Upper lobe of right lung (tissue), 1 donor: ENCODE measurements at places on chromosomes 6 and 20. TPM values are rescaled to one million over a fixed set of nuclear protein-coding genes. Genes with fewer than 3 reads are reported as not detected.

Gene GTSF1L
- not detected for total RNA-seq

Gene PPP1R14C
- total RNA-seq: 10.0 TPM

DNA sequence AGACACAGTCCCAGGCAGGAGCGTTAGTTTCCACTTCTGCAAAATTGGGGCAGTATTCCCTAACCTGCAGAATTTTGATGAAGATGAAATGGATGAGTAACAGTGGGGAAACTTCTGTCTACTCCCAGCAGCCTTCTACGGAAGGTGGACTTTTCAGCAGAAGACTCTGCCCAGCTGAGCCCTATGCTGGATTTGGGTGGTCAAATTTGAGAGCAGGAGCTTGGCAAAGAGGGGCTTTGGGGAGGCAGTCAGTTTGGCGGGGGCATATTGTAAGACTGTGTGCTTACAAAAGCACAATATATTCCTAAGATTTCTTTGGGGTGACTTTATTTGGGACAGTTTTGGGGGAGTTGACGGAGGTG lies 5.4 kb upstream of the SDCBP2 start:
- no peak overlapping the region for H3K4me3 ChIP-seq
- no peak overlapping the region for H3K27ac ChIP-seq
- H3K4me1 ChIP-seq: peaks cover 48% of the 10 kb centered on the region
- H3K27me3 ChIP-seq: no peaks in the 10 kb centered on the region
- peaks cover 5% of the 10 kb centered on the region for H3K36me3 ChIP-seq
- no peak for DNase-seq

Gene BTNL2
- not detected for total RNA-seq

DNA sequence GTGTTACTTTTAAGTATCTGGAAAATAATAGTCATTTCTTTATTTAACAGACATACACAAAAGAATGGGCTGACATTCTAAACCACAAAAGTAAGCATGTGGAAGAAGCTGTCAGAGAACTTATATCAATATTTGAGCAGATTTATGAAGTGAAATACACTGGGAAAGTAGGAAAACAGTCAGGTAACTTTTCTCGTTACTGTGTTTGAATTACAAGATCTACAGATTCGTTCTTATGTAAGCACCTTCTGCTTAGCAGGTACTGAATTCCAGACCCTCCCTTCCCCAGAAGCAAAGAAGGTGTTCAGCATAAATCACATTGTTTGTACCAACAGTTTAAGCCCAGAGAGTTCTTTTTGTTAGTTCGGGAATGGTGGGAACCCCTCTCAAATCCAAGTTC lies 88.0 kb downstream of the DNAH8 start:
- H3K4me3 ChIP-seq: no peak overlapping the region
- no peak overlapping the region for H3K27ac ChIP-seq
- peaks cover 5% of the 10 kb centered on the region for H3K27me3 ChIP-seq
- no peaks in the 10 kb centered on the region for H3K36me3 ChIP-seq
- no peaks in the 10 kb centered on the region for H3K4me1 ChIP-seq
- DNase-seq: no peak

DNA sequence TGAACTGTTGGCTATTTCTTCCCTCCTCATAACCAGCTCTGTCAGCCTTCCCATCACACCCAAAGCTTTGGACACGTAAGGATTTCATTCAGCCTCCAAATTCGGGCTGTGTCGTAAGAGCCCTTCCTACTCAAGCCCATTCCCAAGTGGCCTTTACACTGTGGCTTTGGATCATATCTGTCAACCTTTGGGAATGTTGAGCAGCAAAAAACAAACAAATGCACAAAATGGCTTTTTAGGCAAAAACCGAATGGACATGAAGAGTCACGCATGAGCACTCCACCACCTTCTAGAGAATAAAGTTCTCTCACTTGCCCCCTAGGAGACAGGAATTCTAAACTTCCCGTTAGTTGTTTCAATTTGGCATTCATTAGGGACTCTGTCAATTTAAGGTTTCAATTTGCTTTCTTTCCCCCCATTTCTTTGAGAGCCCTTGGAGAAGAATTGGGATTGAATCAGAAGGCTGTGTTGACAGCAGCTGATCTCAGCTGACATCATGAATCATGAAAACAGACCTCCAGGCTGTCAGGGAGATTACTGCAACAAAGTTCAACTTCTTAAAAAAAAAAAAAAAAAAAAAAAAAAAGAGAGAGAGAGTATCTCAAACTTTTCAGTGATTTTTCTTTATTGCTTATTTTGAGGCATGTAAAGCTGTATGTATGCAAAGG lies 110.3 kb downstream of the BCAS1 start:
- DNase-seq: no peak
- H3K27ac ChIP-seq: no peak overlapping the region
- H3K27me3 ChIP-seq: no peaks in the 10 kb centered on the region
- H3K36me3 ChIP-seq: no peaks in the 10 kb centered on the region
- no peak overlapping the region for H3K4me3 ChIP-seq

DNA sequence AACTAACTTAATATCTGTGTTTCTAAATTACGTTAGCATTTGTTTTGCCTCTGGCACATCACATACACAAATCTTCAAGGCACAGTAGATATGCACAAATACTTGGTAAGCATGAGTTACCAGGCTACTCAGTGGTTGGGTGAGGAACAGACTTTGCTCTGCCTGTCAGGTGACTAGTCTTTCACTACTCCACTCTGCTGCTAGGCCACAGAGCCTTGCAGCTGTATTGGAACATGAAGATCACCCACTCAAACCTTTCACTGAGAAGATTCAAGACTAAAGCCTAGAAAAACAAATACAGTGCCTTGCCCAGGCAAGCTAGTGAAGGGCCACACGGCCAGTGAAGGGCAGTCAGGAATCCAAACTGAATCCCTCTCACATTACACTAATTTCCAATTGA lies 47.0 kb downstream of the DTNBP1 start:
- H3K27ac ChIP-seq: no peak overlapping the region
- no peak for DNase-seq
- H3K4me3 ChIP-seq: no peak overlapping the region
- H3K27me3 ChIP-seq: no peaks in the 10 kb centered on the region
- no peaks in the 10 kb centered on the region for H3K36me3 ChIP-seq
- peaks cover 14% of the 10 kb centered on the region for H3K4me1 ChIP-seq

DNA sequence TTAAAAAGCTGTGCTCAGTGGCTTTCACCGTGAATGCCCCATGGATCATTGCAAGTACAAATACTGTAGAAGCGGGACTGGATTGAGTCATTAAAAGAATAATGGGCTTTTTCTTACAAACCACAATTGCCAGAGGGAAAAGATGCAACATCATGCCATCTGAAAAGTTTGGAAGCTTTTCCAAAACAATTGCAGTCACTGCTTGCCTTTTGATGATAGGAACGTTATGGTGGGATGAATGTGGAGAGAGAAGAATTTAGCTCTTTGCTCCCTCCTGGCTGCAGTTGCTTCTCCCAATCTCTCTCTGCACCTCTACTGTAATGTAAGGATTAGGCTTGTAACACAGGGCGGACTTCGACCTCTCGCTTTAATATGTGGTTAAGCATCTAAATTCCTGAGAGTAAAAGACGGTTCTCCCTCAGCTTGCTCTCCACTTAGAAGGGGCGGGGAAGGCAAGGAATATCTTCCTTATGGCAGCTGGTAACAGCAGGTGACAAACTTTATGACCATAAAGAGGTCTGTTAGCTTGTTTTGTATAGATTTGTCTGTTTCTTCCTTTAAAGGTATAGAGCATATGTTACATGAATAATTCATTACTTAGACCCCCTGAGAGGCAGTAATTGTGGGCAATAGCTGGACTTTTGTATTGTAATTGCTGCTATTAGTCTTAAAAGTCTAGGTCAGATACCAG lies 376.1 kb downstream of the UTRN start:
- H3K36me3 ChIP-seq: no peaks in the 10 kb centered on the region
- no peak overlapping the region for H3K4me3 ChIP-seq
- DNase-seq: no peak
- no peak overlapping the region for H3K27ac ChIP-seq

Gene RBPJL
- not detected for total RNA-seq

Gene SYCP2L
- 0.58 TPM for total RNA-seq

Gene MYO6
- 66.2 TPM for total RNA-seq

DNA sequence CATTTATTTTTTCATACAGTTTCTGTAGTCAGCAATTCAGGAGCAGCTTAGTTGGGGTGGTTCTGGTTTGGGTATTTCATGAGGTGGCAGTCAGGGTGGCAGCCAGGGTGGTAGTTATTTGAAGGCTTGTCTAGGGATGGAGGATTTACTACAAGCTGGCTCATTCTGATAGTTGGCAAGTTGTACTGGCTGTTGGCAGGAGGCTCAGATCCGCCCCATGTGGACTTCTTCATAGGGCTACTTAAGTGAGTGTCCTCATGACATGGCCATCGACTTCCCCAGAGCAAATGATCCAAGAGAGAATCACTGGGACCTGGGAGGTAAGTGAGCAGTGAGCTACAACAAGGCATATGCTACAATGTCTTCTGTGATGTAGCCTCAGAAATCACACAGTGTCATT lies 22.4 kb upstream of the CDKAL1 start:
- no peak overlapping the region for H3K27ac ChIP-seq
- H3K27me3 ChIP-seq: peaks cover 5% of the 10 kb centered on the region

GRCh38 chr20:3590164-3590563 lies 73.0 kb downstream of the GFRA4 start:
- H3K27me3 ChIP-seq: no peaks in the 10 kb centered on the region
- peaks cover 60% of the 10 kb centered on the region for H3K36me3 ChIP-seq
- no peak overlapping the region for H3K4me3 ChIP-seq
- DNase-seq: no peak
- no peaks in the 10 kb centered on the region for H3K4me1 ChIP-seq
- no peak overlapping the region for H3K27ac ChIP-seq

Gene SEMG1
- not detected for total RNA-seq

DNA sequence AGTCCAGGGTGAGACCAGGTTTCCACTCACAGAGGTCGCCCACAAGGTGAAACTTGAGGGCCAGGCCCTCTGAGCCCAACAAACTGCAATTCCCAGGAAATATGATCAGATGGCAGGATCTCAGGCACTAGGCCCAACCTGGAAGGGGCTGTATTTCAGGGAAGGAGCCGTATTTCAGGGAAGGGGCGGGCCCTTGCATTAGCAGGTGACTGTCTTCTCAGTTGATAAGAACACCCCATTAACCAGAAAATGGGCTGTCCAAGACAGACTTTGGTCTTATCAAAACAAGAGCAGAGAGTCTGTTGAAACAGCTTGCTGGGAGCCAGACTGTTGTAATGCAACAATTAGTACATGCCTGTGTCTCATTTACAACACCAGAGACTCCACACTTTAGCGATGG lies 10.9 kb upstream of the BNIP5 start:
- no peaks in the 10 kb centered on the region for H3K36me3 ChIP-seq
- DNase-seq: no peak
- H3K4me1 ChIP-seq: no peaks in the 10 kb centered on the region
- H3K27ac ChIP-seq: no peak overlapping the region
- H3K27me3 ChIP-seq: no peaks in the 10 kb centered on the region
- H3K4me3 ChIP-seq: no peak overlapping the region

Gene SRF
- total RNA-seq: 33.6 TPM

Gene SULF2
- total RNA-seq: 52.8 TPM

DNA sequence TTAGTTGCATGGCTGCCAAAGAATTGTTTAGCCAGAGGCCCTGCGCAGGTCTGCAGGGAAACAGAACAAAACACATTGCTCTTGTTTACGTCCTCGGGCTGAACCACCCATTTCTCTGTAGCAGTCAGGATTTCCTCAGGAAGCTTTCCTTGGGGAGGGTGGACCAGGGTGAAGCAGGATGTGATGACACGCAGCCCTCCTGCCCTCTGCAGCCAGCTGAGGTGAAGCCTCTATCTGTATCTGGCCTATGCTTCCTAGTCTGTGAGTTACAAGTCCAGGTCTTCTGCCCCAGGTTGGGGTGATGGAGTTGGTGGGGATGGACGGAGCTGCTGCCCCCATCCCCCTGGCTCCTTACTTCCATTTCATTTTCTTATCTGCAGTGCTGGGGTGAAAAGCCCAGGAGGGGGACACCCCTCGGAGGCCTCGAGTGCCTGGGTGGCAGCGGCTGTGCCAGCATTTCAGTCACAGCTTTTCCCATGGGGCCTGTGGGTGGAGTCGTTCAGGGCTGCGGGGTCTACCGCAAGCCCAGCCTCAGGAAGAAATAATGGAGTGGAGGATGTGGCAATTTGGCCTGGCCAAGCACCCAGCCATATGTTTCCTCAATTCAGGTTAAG lies 24.9 kb downstream of the SASH1 start:
- no peaks in the 10 kb centered on the region for H3K36me3 ChIP-seq
- H3K27me3 ChIP-seq: no peaks in the 10 kb centered on the region
- DNase-seq: no peak
- H3K4me1 ChIP-seq: peaks cover 57% of the 10 kb centered on the region

Gene LY6G5C
- 3.4 TPM for total RNA-seq

DNA sequence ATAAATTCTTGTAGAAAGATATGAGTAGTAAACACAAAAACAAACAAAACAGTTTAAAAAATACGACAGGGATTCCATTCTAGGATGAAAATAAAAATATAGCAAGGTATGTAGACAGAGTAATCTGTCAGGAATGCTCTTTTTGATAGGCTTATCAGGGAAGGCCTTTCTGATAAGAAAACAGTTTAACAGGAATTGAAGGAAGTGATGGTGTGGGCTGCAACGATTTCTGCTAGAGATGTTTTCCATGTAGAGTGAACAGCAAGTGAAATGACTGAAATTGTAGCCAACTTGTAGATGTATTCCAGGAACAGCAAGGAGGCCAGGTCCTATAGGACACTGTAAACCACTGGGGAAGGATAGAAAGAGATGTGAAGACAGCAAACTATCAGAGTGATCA lies 689.7 kb upstream of the GJE1 start:
- H3K27ac ChIP-seq: no peak overlapping the region
- H3K4me1 ChIP-seq: no peaks in the 10 kb centered on the region
- no peak overlapping the region for H3K4me3 ChIP-seq
- H3K27me3 ChIP-seq: no peaks in the 10 kb centered on the region
- no peak for DNase-seq

GRCh38 chr6:154613137-154613676 lies 102.7 kb upstream of the CNKSR3 start:
- no peaks in the 10 kb centered on the region for H3K36me3 ChIP-seq
- no peaks in the 10 kb centered on the region for H3K4me1 ChIP-seq
- H3K27me3 ChIP-seq: no peaks in the 10 kb centered on the region
- DNase-seq: no peak
- no peak overlapping the region for H3K4me3 ChIP-seq

- no peaks in the 10 kb centered on the region for H3K4me1 ChIP-seq
- no peak overlapping the region for H3K27ac ChIP-seq
- DNase-seq: no peak
- no peaks in the 10 kb centered on the region for H3K27me3 ChIP-seq
Observed at GRCh38 chr6:131051341-131051740, 11.7 kb downstream of the EPB41L2 start.

Gene DDR1
- 102 TPM for total RNA-seq

DNA sequence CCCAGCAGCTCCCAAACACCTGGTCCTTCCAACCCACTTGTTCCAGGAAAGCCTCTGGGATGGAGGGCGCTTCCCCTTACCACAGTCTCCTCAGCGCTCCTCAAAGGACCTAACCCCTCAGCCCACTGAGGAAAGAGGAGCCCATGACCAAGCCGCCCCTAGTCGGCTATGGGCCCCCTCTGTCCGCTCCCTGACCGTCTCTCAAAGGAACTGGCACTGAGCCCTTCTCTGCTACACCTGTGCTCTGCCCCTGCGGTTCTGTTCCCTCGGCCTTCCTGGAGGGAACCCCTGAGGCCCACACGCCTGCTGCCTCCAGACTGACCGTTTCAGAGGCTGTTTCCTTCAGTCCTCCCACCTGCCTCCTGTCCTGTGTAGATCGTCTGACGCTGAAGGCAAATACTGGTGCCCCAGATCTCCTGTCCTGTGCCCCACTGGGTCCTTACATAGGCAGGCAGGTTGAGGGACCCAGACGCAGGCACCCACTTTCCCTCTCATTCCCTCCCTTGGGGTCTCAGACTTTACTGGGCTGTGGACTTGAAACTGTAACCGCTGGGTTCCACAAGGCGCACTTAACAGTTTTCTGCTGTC lies 1.9 kb upstream of the SLC4A11 start:
- H3K27me3 ChIP-seq: peaks cover 28% of the 10 kb centered on the region
- no peak for DNase-seq
- H3K36me3 ChIP-seq: no peaks in the 10 kb centered on the region
- H3K4me1 ChIP-seq: peaks cover 10% of the 10 kb centered on the region
- H3K4me3 ChIP-seq: peak overlapping the region; percentile 74
